ENCODE measurements at places on chromosomes 4 and X.

- no peak for DNase-seq
Observed at GRCh38 chr4:78667764-78668163, 108.4 kb upstream of the BMP2K start.

DNA sequence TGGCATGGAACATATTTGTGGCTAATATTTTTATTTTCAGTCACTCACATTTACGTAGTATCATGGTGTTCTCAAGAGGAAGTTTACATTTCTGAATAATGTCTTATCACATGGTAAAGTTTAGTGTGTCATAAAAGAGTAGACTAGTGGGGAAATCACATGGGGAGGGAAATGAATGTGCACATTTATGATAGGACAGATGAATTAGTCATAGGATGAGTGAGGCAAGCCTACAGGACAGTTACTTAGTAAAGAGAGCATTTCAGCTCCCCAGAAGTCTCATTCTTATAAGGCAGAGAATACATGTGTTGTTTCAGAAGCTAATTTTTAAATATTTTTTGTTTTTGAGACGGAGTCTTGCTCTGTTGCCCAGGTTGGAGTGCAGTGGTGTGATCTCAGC lies 6.2 kb downstream of the GK start:
- no peak for DNase-seq

DNA sequence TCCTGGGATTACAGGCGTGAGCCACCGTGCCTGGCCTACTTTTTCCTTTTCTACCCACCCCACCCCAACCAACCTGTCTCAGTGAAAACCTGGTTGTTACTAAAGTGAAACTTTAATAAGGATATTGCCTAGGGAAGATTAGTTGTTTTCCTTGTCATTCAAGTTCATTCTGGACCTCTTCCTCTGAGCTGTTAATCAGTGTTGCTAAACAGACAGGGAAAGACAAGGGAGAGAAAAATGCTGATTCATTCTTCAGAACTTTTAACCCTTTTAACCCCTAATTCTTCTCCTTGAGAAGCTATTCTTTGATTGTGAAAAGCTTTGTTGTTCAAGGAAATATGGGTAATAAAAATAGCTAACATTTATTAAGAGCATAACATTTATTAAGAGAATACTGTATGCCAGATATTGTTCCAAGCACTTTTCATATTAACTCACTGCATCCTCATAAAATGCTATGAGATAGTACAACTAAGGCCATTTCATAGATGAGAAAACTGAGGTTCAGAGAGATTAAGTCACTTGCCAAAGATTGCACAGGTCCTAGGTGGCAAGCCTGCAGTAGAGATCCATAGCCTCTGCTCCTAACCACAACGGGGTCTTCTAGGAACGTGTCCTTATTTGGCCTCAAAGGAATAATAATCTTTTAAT lies 34.8 kb downstream of the OSTC start:
- DNase-seq: no peak

DNA sequence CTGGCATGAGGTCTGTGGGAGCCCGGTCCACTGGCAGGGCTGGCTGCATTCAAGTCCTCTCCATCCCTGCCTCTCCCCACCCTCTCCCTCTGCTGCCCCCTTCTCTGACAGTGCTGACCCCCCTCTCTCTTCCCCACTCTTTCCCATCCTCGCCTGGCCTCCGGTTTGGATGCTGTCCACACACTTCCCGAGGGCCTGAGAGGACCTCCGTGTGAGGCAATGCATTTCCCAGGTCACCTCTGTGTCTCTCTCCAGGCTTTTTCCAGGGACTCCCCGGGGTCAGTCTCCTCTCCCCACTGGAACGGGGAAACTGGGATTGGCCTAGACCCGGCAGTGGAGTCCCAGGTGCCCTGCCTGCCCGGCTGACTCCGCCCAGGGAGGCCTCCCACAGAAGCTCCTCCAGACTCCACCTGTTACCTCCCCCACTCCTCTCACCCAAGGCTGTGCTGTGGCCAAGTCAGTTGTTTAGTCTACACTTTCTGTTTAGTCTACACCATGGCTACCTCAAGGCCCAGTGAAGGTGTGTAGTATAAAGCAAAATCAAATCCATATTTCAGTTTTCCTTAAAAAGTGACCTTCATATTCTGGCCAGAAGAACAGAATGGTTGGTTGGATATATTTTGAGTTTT lies 146.8 kb downstream of the PTTG2 start:
- DNase-seq: no peak

GRCh38 chrX:53714580-53715345 lies 28.2 kb upstream of the HUWE1 start:
- no peak for DNase-seq

DNA sequence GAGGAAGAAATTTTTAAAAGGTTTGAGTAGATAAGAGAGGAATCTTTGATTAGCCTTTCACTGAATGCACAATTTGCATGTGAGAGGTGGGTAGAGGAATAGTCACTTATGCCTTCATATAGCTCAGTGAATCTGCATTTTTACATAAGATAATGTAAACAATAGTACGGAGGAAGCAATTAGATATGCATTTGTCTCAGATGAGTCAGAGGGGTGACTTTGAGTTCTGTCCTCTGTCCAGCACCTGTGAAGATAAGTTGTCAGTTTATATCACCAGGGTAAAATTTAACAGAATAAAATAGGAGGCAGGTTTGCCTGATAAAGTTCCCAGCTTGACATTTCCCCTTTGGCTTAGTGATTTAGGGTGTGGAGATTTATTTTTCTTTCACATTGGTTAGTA lies 841.9 kb downstream of the PCDH18 start:
- no peak for DNase-seq

GRCh38 chrX:50827996-50828395 lies 14.0 kb upstream of the SHROOM4 start:
- DNase-seq: no peak

- no peak for DNase-seq
Observed at GRCh38 chr4:26837993-26838842, 22.4 kb upstream of the STIM2 start.

GRCh38 chr4:67342291-67342690 lies 203.0 kb downstream of the CENPC start:
- no peak for DNase-seq

DNA sequence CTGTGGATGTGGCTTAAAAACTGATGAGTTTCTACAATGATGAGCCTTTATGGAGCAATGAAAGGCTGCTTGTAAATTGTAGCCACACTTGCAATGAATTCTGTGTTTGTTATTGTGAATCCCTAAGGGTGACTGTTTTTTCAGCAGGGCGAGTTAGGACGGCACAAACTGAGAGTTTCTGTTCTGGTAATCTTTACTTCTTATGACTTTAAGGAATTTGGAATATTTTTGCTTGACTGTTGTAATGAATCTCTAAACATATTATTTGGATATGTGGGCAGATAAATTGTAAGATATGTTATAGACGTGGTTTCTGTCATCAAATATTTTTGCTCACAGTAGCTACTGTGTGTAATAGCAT lies 22.2 kb downstream of the RBPJ start:
- DNase-seq: no peak

GRCh38 chr4:118849867-118850487 lies 14.1 kb upstream of the SEC24D start:
- DNase-seq: no peak

- no peak for DNase-seq
Observed at GRCh38 chrX:16484338-16484737, 165.6 kb upstream of the S100G start.

- DNase-seq: no peak
Observed at GRCh38 chr4:73776321-73776729, 36.0 kb downstream of the CXCL8 start.

- DNase-seq: no peak
Observed at GRCh38 chr4:183413234-183414200, 30.9 kb upstream of the CDKN2AIP start.

GRCh38 chr4:186789651-186790050 lies 66.0 kb upstream of the FAT1 start:
- DNase-seq: no peak

DNA sequence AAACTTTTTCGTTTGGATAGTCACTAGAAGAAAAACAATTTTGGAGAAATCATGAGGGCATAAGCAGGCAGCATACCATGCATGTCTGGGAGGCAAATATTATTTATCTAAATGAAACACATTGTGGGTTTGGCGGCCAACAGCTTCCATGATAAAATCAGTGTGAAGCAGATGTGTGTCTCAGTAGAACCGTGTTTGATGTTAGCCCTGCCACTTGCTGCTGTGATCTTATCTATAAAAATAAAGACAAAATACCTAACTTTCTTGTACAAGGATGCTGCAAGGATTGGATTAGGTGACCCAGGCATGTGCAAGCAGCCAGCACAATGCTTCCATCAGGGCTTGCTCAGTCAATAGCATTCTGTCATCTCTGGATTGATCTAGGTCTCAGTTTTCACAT lies 341.4 kb downstream of the PACRGL start:
- DNase-seq: no peak

DNA sequence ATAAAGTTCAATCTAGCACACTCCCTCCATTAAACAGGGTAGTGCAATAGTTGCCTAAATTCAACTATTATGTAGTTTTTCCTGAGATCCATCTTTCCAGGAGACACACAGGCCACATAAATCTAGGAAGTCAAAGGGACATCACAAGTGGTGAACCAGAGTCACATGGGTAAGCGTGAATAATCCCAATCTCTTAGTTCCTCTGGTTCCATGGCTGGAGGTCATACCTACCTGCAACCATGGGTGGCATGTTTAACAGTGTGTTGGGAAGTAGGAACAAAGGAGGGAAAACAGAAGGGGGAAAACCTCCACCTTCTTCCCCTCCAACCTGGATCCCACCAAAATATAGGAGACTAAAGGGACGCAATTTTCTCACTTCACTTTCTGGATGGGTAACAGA lies 2651.6 kb downstream of the ARAP2 start:
- no peak for DNase-seq

GRCh38 chr4:139951021-139951420 lies 203.0 kb downstream of the MAML3 start:
- DNase-seq: no peak

GRCh38 chr4:80237992-80238391 lies 28.5 kb upstream of the FGF5 start:
- no peak for DNase-seq

- DNase-seq: no peak
Observed at GRCh38 chr4:3410401-3411135, 31.2 kb upstream of the HGFAC start.

- no peak for DNase-seq
Observed at GRCh38 chr4:117560329-117560728, 474.0 kb upstream of the NDST3 start.

DNA sequence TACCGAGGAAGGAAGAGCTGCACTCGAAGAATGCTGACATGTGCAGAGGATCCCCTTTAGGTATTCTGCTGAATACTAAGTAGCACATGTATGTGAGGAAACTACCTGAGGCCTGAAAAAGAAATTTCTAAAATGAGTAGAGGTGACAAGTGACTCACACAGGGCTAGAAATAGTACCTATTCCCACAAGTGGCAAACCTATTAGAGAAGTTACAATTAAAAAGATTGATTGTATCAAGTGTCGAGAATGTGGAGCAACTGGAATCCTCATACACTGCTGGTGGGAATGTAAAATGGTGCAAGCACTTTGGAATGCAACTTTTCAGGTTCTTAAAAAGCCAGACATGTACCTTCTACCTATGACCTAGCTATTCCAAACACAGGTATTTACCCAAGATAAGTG lies 47.4 kb downstream of the CCSER1 start:
- DNase-seq: no peak
